ENCODE measurements at places on chromosomes 6 and 20.

DNA sequence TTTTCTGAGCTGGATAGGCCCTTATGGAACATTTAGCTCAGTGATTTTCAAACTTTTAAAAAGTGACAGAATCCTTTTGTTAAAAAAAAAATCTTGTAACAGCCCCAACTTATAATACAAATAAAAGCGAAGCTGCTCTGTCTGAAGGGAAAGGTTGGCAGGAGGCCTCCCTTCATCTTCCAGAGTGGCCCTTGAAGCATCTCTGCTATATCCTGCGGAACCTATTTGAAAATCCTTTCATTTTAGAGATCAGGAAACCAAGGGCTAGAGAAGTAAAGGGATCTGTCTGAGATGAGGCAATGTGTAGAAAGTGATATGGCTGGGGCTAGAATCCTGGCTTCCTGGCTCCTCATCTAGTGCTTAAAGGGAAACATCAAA lies 107.8 kb downstream of the UBE3D start:
- H3K36me3 ChIP-seq: peaks cover 24% of the 10 kb centered on the region
- no peaks in the 10 kb centered on the region for H3K27me3 ChIP-seq
- no peak for DNase-seq
- no peak overlapping the region for H3K4me3 ChIP-seq
- no peak overlapping the region for H3K27ac ChIP-seq

GRCh38 chr6:90288404-90288803 lies 8.2 kb downstream of the BACH2 start:
- no peaks in the 10 kb centered on the region for H3K36me3 ChIP-seq
- H3K27ac ChIP-seq: no peak overlapping the region
- DNase-seq: no peak
- H3K4me1 ChIP-seq: peaks cover 43% of the 10 kb centered on the region

DNA sequence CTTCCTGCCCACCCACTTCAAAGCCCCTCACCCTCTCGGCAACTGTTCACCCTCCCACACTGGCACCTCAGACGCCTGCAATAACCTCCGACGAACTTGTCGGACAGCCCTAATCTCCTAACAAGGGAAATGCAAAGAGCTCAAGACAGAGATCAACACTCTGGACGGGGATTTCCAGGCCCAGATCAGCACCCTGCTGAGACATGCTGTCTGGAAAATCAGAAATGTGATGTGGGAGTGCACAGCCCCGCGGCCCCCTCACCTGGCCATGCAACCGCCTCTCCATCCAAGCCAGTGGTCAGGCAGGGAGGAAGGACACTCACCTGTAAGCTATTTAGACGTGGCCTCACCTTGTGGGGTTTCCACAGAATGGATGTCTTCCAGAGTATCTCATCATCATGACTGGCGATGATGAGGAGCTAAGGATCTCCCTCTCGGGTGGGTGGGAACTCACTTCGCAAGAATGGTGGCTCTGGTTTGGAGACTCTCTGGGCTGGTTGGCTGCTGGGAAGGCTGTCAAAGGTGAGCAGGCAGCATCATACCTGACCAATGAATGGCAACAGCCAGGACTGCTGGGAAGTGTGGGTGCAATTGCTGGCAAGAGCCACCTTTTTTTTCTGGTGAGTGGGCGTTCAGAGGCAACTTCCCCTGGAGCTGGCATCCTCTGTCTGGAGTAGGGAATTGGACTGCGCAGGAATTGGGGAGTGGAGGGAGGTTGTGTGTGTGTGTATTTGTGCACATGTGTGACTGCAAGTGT lies 28.1 kb upstream of the ADTRP start:
- H3K36me3 ChIP-seq: no peaks in the 10 kb centered on the region
- no peaks in the 10 kb centered on the region for H3K27me3 ChIP-seq
- no peak overlapping the region for H3K27ac ChIP-seq
- no peaks in the 10 kb centered on the region for H3K4me1 ChIP-seq
- no peak for DNase-seq

DNA sequence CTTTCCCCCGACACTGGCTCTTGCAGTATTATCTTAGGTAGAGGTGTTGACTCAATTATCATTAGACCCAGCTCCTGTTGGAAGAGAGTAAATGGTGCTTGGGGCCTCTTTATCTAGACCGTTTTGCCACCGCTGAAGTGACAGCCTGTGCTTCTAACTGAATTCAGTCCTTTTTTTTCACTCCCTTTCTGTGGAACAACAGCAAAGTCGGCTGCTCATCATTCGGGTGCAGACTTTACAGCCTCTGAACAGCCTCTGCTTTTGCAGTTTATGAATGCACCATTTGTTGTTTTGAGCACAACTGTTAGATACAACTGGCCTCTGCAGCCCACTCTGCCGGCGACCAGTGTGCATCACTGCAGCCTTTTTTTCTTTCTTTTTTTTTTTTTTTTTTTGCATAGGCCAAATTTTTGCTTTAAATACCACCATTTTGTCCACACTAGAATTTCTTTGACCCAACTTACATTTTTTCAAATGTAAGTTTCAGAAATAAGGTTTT lies 35.8 kb downstream of the RREB1 start:
- peaks cover 87% of the 10 kb centered on the region for H3K4me1 ChIP-seq
- H3K4me3 ChIP-seq: peak overlapping the region; percentile 30
- no peak overlapping the region for H3K27ac ChIP-seq
- DNase-seq: no peak
- H3K36me3 ChIP-seq: no peaks in the 10 kb centered on the region

DNA sequence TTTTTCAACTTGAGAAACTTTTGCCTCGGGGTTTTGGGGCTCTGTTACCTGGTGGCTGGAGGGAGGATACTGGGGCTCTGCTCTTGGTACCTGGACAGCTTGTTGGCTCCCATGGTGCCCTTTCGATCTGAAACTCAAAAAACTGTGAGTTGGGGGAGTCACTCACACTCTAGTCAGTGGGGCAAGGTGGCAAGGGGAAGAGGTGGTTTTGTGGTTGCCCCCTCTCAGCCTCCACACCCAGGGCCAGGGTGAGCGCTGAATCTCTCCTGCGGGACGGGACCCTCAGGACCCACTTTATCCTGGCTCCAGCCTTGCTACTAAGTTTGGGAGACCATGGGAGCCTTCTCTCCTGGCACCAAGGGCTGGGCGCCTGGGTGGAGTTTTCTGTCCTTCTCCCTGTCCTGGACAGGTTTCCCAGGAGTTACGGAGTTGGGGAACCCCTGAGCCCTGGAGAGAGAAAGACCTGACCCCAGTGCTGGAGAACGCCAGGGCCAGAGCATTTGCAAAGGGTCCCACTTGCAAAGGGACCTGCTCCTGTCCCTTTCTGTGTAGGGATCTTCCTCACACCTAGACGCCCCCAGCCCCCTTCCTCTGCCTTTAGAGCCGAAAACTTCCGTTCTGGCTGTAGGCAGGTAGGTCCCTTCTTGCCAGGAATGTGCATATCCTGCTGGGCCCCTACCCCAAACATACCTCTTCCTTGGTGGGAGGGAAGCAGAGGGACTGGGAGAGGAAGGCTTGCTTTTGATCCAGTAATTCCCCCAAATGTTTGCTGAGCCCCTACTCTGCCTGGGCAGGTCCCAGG lies 2.9 kb downstream of the FOXP4 start:
- DNase-seq: no peak
- H3K4me1 ChIP-seq: peaks cover 46% of the 10 kb centered on the region
- H3K4me3 ChIP-seq: peak overlapping the region; percentile 94
- H3K27ac ChIP-seq: peak overlapping the region; percentile 86
- H3K27me3 ChIP-seq: peaks cover 22% of the 10 kb centered on the region

DNA sequence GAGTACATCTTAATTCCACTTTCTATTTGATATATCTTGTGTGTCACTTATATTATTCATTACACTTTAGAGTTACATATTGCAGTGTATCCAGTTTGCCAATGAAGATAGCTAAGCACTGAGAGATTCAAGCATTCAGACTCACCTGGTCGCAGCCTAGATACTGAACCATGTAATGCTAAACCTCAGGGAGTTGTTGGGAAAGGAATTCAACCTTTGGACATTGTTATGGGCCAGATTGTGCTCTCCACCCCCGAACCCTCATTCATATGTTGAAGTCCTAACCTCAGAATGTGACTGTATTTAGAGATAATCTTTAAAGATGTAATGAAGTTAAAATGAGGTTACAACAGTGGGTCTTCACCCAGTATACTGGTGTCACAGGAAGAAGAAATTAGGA lies 13.8 kb upstream of the KIF16B start:
- H3K27me3 ChIP-seq: no peaks in the 10 kb centered on the region
- H3K4me1 ChIP-seq: no peaks in the 10 kb centered on the region
- no peaks in the 10 kb centered on the region for H3K36me3 ChIP-seq
- DNase-seq: no peak

GRCh38 chr6:21111093-21111725 lies 482.3 kb upstream of the SOX4 start:
- no peaks in the 10 kb centered on the region for H3K27me3 ChIP-seq
- no peaks in the 10 kb centered on the region for H3K4me1 ChIP-seq
- no peak overlapping the region for H3K4me3 ChIP-seq
- H3K36me3 ChIP-seq: peaks cover 4% of the 10 kb centered on the region
- H3K27ac ChIP-seq: no peak overlapping the region
- no peak for DNase-seq

DNA sequence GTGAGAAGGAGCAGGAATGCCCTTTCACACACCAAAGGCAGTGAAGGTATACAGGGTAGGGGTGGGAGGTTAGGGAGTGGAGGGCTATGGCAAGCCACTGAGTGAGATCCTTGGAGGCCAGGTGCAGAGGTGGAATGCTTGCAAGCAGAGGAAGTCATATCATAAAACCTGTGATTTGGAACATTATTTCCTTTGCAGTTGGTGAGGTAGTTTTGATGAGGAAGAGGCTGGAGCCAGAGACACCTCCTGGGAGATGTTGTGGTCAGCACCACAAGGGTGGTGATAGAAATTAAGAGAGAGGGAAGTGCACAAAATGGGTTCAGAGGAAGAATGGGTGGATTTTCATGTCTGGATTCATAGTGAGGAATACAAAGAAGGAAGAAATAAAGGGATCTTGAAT lies 73.0 kb downstream of the PLCB4 start:
- H3K4me1 ChIP-seq: no peaks in the 10 kb centered on the region
- DNase-seq: no peak
- H3K27me3 ChIP-seq: no peaks in the 10 kb centered on the region
- H3K27ac ChIP-seq: no peak overlapping the region
- H3K4me3 ChIP-seq: no peak overlapping the region
- H3K36me3 ChIP-seq: no peaks in the 10 kb centered on the region

- no peaks in the 10 kb centered on the region for H3K4me1 ChIP-seq
- no peak for DNase-seq
- no peak overlapping the region for H3K4me3 ChIP-seq
- no peaks in the 10 kb centered on the region for H3K27me3 ChIP-seq
- no peak overlapping the region for H3K27ac ChIP-seq
- no peaks in the 10 kb centered on the region for H3K36me3 ChIP-seq
Observed at GRCh38 chr6:26561533-26562466, 23.6 kb downstream of the HMGN4 start.

DNA sequence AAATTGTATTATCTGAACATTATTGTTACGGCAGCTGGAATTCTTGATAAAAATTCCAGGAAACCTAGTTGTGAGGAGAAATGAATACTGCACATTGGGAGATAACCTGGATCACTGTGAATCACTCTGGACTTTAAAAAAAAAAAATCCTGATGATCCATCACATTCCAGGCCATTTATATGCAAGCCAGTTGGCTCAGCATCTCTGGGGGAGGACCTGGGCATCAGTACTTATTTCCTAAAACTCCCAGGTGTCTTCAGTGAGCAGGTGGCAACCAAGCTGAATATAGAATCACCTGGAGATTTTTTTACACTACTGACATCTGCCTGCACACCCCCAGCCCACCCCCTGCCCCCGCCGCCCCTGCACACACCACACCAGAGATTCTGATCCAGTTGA lies 39.1 kb upstream of the SIRT5 start:
- H3K4me3 ChIP-seq: no peak overlapping the region
- H3K4me1 ChIP-seq: peaks cover 8% of the 10 kb centered on the region
- no peaks in the 10 kb centered on the region for H3K36me3 ChIP-seq
- no peak overlapping the region for H3K27ac ChIP-seq

- no peak for DNase-seq
- peaks cover 5% of the 10 kb centered on the region for H3K4me1 ChIP-seq
- H3K36me3 ChIP-seq: peaks cover 3% of the 10 kb centered on the region
- H3K27me3 ChIP-seq: peaks cover 28% of the 10 kb centered on the region
- no peak overlapping the region for H3K27ac ChIP-seq
- no peak overlapping the region for H3K4me3 ChIP-seq
Observed at GRCh38 chr6:127119102-127120022, 891 bp downstream of the RSPO3 start.

DNA sequence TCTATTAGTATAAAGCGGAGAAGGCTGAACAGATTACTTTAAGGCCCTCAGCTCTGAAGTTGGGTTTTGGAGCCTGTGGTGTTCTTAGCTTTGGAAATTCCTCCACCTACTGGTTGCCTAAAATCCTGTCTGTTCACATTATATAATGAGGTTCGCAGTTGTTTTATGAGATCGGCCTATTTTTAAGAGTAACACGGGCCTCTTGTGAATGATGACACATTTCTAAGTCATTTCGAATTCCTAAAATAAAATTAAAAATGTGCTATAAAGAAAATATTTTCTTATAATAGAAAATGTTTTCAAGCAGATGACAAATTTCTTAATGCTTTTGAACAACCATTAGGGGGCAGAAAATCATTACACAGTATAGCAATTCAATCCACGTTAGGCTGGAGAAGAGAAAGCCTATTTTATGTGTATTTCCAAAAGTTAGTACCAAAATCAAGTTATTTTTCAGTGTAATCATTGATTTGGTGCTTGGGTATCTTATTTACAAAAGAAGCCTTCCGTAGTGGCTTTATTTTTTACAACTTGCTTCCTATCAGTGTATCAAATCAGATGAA lies 15.8 kb upstream of the FAM8A1 start:
- peaks cover 5% of the 10 kb centered on the region for H3K36me3 ChIP-seq
- H3K27ac ChIP-seq: no peak overlapping the region
- H3K4me3 ChIP-seq: no peak overlapping the region
- H3K4me1 ChIP-seq: peaks cover 35% of the 10 kb centered on the region

- H3K36me3 ChIP-seq: no peaks in the 10 kb centered on the region
- H3K4me1 ChIP-seq: no peaks in the 10 kb centered on the region
- H3K27me3 ChIP-seq: no peaks in the 10 kb centered on the region
- no peak overlapping the region for H3K4me3 ChIP-seq
- no peak overlapping the region for H3K27ac ChIP-seq
Observed at GRCh38 chr6:18883851-18884250, 496.7 kb downstream of the RNF144B start.

- DNase-seq: no peak
- no peaks in the 10 kb centered on the region for H3K36me3 ChIP-seq
- H3K4me1 ChIP-seq: peaks cover 7% of the 10 kb centered on the region
- H3K4me3 ChIP-seq: no peak overlapping the region
- H3K27ac ChIP-seq: no peak overlapping the region
- peaks cover 37% of the 10 kb centered on the region for H3K27me3 ChIP-seq
Observed at GRCh38 chr6:100469101-100469859, 4.6 kb upstream of the SIM1 start.
